ENCODE measurements at places on chromosomes 16 and 17.

DNA sequence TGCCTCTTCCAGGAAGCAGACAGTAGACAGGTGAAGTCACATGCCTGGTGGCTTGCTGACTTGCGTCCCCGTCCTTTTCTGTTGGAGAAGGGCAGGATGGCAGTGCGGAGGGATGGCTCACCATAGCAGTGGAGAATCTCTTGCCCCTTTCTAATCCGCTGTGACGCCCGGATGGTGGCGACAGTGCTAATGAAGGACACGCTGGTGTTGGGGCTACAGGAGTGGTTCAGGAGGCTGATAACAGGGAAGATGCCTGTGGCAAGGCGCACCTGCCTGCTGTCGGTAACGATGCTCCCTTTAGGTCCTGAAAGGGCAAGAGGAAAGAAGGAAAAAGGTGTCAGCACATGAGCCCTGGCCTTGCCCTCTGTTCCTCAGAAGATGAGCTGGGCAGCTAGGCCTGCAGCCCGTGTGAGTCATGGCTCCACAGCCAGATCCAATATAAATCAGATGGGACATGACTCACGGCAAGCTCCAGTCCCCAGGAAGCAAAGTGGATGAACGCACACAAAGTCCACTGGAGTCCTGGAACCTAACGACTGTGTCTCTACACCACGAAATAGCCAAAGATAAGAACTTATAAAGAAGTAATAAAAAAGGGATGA lies 25.5 kb downstream of the SERPINF1 start:
- no peak for DNase-seq

GRCh38 chr17:63676584-63676983 lies 23.3 kb downstream of the LIMD2 start:
- DNase-seq: no peak

- no peak for DNase-seq
Observed at GRCh38 chr16:56102906-56103305, 88.4 kb upstream of the GNAO1 start.

GRCh38 chr16:55411231-55411630 lies 67.8 kb upstream of the MMP2 start:
- DNase-seq: no peak

GRCh38 chr17:73847952-73848351 lies 203.7 kb upstream of the SDK2 start:
- no peak for DNase-seq

DNA sequence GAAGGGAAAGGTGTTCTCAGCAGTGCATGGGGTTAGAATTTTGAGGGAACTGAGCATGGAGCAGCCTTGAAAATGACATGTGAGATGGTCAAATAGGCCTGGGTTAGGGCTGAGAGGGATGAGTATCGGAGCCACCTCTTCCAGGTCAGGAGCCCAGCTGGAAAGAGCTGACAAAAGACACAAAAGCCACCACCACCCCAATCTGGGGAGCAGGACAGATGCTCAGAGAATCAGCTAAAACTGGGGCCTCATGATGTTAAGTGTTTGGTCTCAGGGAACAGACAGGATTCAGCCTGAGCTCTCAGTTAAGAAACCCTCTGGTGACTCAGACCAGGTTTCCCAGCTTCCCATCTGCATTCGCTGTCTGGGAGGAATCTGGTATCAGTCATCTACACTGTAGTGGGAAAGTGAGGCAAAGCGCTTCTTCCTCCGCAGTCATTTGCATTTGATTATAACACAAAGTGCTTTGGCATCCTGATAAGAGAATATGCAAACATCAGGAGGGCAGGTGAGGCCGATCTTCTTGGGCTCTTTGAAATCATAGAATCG lies 2.6 kb downstream of the WNT9B start:
- no peak for DNase-seq

DNA sequence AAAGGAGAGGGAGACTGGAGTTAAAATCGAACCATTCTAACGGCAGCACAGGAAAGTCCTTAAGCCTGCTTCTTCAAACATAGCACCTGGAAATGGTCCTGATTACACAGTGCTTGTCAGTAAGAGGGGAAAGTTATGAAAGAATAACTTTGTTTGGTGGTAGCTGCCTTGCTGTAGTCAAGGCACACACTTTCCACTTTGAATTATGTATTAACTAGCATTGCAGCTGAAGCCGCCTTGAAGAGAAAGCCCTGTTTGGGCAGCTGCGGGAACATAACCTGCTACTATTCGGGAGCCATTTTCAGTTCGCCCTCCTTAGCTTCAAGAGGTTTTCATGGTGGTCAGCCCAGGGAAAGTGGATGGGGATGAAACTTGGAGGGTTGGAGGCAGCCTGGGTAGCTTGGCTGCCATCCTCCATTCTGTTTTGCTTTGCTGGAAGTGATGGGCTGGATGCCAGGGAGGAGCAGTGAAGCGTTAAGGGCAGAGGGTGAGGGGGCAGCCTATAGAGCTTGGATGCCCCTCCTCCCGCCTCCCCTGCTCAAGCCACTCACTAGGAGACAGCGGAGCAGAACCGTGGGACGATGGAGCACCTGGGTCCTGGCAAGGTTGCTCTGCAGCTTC lies 5.3 kb upstream of the HAS3 start:
- no peak for DNase-seq

DNA sequence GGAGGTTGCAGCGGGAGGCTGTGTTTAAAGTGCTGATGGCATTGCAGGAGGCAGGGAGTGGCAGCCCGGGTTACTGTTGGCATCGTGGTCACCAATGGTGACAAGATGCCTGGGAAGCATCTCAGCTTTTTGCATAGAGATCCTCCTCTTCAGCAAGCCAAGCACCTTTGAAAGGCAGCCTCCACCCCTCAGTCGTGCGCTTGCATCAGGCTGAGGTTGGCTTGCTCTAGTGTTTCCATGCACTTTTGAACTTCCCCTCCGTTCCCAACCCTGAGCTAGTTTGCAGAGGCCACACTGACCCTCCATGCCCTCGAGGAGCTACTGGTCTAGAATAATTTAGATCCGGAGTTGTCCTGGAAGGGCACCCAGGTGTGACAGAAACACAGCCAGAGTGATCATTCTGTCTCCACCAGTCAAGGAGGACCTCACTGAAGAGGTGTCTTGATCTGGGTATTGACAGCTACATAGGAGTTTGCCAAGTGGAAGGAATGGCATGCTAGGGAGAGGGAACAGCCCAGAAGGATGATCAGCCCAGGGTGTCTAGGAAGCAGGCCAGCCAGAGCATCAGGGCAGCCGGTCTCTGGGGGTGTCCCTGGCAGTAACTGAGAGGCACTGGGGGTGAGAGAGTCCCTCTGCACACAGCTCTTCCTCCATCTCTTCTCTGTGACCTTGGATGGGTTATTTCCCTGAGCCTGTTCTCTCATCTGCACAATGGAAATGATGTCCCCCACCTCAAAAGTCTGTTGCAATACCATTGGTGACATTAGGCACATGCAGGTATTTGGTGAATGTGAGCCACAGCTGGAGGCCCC lies 7.7 kb downstream of the BEAN1 start:
- DNase-seq: no peak

DNA sequence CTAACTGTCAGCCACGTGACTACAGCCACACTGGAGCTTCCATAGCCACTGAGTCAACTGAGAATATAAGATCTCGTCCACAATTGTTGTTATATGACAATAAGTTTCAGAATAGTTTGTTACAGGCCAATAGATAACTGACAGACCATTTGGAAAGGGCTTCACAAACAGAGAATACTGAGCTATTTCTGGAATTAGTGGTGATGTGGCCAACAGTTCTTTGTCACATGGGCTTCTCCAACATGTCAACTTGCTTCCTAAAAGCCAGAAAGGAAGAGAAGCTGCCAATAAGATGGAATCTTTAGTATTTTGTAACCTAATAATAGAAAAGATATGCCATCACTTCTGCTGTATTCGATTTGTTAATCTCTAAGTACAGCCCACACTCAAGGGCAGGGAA lies 1220.4 kb downstream of the CDH8 start:
- no peak for DNase-seq

GRCh38 chr17:81020767-81021497 lies 14.0 kb upstream of the BAIAP2 start:
- DNase-seq: no peak

DNA sequence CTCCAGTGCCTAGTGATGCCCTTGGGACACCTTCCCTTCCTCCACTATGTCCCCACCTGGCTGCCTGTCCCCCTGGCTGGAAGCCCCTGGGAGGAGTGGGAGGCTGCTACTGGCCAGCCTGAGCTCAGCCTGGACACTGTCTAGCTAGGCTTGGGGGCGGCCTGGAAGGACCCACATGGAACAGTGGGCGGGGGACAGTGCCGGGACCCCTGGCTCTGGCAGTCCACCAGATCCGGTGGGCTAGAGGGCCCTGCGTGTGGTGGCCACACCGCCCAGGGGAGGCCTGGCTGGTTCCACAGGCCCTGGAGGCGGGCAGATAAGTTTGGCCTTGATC lies 388.0 kb upstream of the TNRC6C start:
- DNase-seq: peak; percentile 60

GRCh38 chr17:66255527-66255971 lies 26.3 kb upstream of the APOH start:
- no peak for DNase-seq

DNA sequence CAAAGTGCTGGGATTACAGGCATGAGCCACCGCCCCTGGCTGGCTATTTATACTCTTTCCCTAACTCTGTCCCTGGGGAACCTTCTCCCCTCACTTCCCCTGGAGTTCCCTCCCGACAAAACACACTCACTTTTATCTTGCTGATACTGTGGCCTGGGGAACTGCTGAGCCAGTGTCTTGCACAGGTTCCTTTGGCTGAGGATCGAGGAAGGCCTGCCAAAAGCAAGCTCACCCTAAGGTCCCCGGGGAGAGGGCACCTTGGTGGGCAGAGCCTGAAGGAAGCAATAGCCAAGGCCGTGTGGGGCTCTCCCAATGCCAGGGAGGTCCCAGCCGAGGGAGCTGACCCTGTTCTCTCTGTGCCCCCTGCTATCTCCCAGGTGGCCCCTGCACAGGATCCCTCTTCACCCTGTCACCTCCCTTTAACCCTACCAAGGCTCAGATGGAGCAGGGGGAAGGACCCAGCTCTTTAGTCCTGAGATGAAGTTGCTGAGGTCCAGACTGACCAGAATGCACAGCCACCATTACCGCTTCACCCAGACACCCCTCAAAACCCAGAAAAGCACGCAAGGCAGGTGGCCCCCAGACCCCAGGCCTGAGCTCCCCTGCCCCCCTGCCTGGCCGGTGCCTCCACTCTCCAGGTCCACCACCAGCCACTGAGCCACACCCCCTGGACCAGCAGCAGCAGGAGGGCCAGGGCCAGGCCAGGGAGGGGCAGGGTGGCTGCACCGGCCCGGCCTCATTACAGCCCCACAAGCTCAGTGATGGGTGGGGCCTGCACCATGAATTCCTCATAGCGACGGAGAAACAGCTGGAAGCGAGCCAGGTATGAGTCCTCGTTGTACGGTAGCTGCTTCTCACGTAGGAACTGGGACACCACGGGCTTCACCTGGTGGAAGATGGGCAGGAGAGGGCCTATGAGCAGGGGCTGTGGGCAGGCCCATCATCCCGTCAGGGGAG lies 5.1 kb upstream of the FDXR start:
- DNase-seq: no peak

Measured in naive thymus-derived CD8-positive, alpha-beta T cell (primary cell).